ENCODE measurements at places on chromosomes 2 and 18.

- no peak for DNase-seq
Measured at GRCh38 chr2:124755386-124755785, 730.3 kb downstream of the CNTNAP5 start.

DNA sequence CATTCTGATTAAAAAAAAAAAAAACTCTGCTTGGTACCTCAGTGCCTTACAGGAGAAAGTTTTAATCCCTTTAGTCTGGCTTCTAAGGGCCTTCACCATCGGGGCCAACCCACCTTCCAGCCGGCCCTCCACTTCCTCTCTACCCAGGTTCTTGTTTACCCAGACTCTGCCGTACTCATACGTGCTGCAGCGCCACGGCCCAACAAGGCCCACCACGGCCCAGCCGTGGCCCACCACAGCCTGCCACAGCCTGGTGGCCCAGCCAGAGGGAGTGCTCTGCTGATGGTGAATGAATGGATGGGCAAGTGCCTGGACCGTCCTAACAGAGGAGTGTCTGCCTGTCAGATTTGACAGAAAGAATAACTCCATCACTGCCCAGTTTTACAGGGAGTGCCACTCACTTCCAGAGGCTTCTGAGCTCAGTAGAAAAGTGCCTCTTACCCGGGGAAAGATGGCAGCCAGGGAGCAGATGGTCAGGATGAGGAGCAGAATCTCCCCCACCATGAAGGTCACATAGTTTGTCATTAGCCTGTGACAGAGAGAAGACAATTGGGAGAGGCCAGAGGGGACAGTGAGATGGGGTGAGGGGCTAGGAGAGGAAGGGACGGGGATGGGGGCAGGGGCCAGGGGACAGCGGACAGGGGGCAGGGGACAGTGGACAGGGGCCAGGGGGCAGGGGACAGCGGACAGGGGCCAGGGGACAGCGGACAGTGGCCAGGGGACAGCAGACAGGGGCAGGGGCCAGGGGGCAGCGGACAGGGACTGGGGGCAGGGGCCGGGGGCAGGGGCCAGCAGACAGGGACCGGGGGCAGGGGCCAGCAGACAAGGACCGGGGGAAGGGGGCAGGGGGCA lies 38.2 kb downstream of the CENPO start:
- no peak for DNase-seq

GRCh38 chr2:65003037-65003436 lies 13.8 kb downstream of the SLC1A4 start:
- no peak for DNase-seq

- no peak for DNase-seq
Measured at GRCh38 chr18:64110692-64111480, 38.0 kb downstream of the LINC00305 start.

GRCh38 chr2:109468893-109469292 lies 144.9 kb downstream of the SEPTIN10 start:
- no peak for DNase-seq
